ENCODE measurements at places on chromosomes 11 and 22.

GRCh38 chr22:32776802-32777201, 24.7 kb upstream of the TIMP3 start:
- no peak for DNase-seq

- DNase-seq = peak; percentile 8
These were observed 1114.1 kb downstream of the BRD1 start for GRCh38 chr22:48713272-48714205.

GRCh38 chr11:134908583-134908982, 496.5 kb upstream of the B3GAT1 start:
- DNase-seq = no peak

GRCh38 chr11:79274636-79275331, 166.0 kb downstream of the TENM4 start:
- peak; percentile 90 for DNase-seq

- no peak for DNase-seq
These were observed 14.8 kb downstream of the KIAA0930 start for GRCh38 chr22:45225732-45226502.
